GOT3 (cell line): ENCODE measurements at places on chromosomes 5 and 9.
A peak's percentile ranks its signal among the peaks of the same experiment; 100 is the strongest.

- no peak for DNase-seq
Observed at GRCh38 chr5:142803428-142804125, 33.4 kb downstream of the ARHGAP26 start.

- no peak for DNase-seq
Observed at GRCh38 chr5:111227226-111227782, 3.1 kb downstream of the CAMK4 start.

DNA sequence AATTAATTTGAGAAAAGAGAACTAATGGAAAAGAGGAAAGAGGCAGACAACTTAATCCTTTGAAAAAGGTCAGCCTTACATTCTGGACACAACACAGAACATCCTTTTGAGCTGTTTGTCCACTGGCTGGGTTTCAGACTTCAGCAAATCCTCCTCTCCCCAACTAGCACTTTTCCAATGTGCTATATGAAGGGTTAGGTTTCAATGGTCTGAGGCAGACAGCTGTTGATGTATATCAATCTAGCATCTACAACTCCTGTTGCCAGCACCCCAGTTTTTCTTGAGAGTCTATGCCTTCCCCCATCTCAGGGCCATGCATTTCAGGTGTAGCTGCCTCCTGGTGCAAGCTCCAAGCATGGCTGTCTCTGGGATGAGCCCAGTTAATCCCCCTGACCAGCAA lies 174.2 kb downstream of the TRIM32 start:
- DNase-seq: no peak

DNA sequence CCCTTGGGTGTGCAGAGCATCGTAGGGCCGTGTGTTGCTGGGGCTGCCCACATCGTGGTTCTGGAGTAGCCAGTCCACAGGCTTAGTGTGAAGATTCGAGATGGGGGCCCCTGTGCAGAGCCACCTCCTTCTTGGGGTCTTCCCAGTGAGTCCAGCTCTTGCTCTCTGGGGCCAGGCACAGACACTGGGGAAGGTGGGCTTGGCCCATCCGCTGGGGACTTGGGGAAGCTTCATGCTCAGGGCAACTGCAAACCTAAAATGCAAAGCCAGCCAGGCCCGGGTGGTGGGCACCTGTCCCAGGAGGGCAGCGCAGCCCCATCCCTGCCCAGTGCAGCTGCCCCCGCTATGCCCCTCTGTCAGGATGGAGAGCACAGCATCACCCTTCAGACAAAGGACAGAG lies 46.4 kb upstream of the LRRC14B start:
- no peak for DNase-seq

GRCh38 chr5:104569621-104570020 lies 1007.0 kb upstream of the NUDT12 start:
- no peak for DNase-seq

- no peak for DNase-seq
Observed at GRCh38 chr9:125462861-125463291, 201.2 kb downstream of the GAPVD1 start.

DNA sequence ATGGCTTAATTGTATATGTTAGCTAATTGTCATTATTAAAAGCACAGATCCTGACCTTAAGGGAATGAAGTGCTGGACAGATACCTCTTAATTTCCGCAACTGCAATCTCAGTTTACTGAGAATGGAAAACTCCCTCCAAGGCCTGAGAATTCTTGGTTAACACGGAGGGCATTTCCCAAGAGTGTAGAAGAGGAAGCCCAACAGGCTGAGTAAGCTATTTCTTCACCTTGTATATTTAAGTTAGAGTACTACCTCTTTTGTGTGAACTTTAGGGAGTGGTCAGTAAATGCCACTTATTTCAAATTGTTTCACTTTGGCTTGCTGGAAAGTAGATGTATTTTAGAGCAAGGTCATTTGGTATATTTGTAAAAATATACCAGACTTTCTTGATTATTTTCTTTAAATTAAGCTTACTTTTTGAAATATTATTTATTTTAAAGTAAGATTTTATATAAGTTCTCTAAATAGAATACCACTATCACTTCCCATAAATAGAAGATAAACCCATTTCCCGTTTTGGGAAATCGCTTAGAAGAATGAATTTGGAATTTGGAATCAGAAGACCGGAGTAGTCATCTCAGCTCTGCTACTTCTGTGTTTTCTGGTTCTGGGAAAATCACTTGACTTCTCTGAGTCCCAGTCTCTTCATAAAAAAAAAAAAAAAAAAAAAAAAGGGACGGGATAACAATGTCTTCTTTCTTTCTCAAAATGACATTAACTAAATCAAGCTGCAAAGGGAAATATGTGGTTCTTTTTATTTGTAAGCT lies 26.0 kb upstream of the C9orf72 start:
- DNase-seq: no peak

- peak; percentile 43 for DNase-seq
Observed at GRCh38 chr5:102754767-102755431, at the start of gene PAM. PAM (plus strand) TSS chr5:102755305; CDS start chr5:102866196, 110,891 bp downstream.

- DNase-seq: no peak
Observed at GRCh38 chr9:132857616-132858342, 20.3 kb downstream of the AK8 start.

DNA sequence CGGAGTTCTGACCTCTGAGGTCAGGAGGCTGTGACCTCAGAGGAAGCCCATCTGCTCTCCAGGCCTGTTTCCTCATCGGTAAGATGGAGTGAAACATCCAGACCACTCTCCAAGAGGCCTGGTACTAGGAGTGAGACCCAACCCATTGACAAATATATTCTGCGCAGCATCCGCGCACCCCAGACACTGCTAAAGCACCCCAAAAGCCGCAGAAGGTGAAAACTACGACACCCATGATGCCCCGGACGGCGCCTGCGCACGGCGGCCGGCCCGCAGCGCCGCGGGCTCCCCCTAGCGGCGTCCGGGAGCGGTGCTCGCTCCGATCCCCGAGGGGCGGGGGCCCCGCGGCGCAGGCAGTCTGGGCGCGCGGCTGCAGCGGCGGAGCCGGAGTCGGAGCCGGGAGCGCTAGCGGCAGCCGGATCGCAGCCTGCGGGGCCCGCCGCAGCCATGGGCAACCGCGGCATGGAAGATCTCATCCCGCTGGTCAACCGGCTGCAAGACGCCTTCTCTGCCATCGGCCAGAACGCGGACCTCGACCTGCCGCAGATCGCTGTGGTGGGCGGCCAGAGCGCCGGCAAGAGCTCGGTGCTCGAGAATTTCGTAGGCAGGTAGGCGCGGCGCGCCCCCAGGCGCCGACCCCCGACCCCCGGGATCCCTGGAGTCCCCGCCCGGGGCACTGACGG lies at the start of gene DNM1:
DNM1 (plus strand) TSS at position 356 of the 683 bp plus-strand sequence; CDS start at position 448, 92 bp downstream.
- no peak for DNase-seq

- no peak for DNase-seq
Observed at GRCh38 chr5:180594311-180595045, 3.2 kb upstream of the SCGB3A1 start.

DNA sequence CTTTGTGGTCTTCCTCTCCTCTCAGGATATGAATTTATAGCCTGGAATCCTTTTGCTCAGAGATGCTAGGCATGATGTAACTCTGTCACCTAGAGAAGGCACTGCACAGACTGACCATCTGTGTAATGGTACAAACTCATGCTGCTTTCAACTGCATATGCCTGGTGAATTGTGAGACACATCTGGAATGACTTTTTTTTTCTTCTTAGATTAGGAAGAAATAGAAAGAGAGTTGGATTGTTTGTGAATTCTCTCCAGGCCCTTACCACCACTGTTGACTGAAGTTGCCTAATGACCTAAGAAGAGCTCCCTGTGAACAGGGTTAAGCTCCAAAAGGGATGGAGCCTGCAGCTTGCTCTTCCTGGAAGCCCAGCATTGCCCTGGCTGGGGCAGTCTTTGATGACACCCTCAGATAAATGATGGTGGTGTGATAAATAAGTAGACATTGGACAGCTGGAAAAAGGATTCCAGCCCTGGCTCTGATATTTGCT lies 47.8 kb upstream of the TRIM32 start:
- no peak for DNase-seq

GRCh38 chr5:102823441-102823874 lies 68.4 kb downstream of the PAM start:
- DNase-seq: no peak

- DNase-seq: no peak
Observed at GRCh38 chr5:141846031-141846430, 32.2 kb downstream of the PCDH1 start.

GRCh38 chr5:148290271-148291195 lies 21.7 kb upstream of the SPINK7 start:
- DNase-seq: no peak

DNA sequence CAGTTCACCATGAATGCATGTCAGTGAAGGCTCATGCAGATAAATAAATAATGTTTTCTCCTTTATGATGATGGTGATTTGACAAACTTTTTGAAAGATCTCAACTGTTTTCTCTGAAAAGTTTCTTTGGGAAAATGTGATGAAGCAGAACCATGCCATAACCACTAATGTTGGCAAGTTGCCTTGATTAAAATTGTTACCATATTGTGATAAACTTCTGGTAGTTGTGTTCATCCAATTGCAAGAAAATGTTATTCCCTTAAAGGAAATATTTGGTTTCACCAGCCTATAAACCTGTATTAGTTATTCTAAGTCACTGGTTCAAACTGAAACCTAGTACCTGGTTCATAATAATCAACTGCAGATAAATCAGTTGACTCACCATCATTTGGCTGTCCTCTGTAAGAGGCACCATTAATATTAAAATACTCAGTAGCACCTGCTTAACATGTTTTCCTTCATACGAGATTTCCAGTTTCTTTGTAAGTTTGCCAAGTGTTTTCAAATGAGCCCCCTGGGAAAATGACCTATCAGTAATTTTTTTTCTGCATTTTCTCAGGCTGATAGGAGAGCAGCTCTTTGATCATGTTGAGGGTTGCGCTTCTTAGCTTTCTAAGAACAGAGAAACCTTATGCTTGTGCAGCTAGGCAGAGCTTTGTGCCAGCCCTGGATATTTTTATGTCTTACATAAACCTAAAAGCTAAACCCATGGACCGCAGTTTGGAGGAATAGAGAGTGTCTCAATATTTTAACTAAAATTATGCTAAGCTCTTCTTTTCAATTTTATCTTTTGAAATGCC lies 88.0 kb downstream of the LURAP1L start:
- DNase-seq: no peak

- DNase-seq: no peak
Observed at GRCh38 chr9:35414889-35415288, 75.0 kb upstream of the RUSC2 start.

GRCh38 chr5:142006363-142007236 lies 6.2 kb downstream of the GNPDA1 start:
- DNase-seq: no peak

DNA sequence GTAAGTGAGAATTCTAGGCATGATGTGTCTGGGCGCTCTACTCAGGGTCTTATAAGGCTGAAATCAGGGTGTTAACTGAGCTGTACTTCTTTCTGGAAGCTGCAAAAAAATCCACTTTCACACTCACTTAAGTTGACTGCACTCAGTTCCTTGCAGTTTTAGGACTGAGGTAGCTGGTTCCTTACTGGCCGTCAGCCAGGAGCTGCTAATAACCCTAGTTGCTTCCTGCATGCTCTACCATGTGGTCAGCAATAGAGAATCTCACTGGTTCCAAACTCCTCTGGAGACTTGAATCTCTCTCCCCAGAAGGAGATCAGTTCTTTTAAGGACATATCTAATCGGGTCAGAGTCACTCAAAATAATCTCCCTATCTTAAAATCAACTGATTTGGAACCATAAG lies 911.2 kb downstream of the EFNA5 start:
- DNase-seq: no peak

GRCh38 chr5:59193616-59194319 lies 610.9 kb downstream of the RAB3C start:
- peak; percentile 71 for DNase-seq

GRCh38 chr5:136057401-136058038 lies 28.7 kb downstream of the TGFBI start:
- no peak for DNase-seq

DNA sequence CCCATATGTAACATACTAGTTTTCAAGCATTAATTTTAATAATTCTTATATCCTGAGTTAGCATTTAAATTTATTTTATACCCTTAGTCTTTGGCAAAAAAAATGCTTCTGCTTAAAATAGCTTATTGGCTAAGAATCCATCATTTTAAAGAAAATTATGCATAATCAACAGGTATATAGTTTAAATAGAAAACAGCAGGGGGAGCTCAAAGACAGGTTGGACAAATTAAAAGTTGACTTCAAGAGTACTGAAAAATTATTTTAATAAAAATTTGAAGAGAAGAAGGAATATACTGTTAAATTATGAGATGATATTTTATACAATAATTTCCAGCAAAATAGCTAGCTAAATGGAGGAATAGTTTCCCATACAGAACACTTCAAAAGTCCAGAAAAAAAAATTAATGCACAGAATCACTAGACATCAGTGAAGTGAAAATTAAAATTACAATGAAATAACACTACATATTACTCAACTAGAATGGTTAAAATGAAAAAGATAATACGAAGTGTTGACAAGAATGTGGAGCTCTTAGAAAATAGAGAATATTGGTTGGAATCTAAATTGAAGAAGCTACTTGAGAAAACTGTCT lies 387.1 kb downstream of the PDE4D start:
- no peak for DNase-seq

GRCh38 chr5:33563983-33564908 lies 123.5 kb downstream of the TARS1 start:
- no peak for DNase-seq

- no peak for DNase-seq
Observed at GRCh38 chr5:116502138-116502537, 72.5 kb downstream of the SEMA6A start.

GRCh38 chr5:14445576-14446290 lies 135.9 kb upstream of the OTULINL start:
- no peak for DNase-seq

- DNase-seq: no peak
Observed at GRCh38 chr5:999032-999501, 9.5 kb upstream of the NKD2 start.

DNA sequence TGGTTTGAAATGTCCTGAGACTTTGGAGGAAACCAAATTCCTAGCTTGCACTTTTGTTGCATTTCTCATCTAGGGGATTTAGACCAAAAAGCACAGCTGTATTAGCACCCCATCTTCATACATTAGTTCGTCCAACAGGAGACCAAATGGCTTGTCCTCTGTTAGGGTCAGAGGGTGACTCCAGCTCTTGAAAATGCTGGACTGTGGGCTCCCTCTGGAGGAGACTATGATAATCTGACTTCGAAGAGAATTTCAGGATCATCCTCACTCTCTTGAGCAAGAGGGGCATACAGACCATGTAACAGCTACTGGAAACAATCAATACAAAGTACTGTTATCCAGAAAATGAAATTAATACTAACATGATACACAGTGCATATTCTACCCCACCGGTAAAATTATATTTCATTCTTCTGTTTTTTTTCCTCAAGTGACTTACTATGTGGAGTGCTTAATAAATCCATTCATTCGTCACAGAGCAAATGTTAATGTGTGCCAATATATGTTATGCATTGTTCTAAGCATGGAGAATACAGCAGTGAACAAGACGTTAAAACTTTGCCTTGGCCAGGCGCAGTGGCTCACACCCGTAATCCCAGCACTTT lies 63.7 kb upstream of the PPP2CA start:
- peak; percentile 13 for DNase-seq

GRCh38 chr5:9847631-9848030 lies 217.5 kb upstream of the TAS2R1 start:
- no peak for DNase-seq
